ENCODE measurements at places on chromosomes 12 and 14.

GRCh38 chr12:63795944-63796343, 16.2 kb downstream of the RXYLT1 start:
- DNase-seq = no peak

DNA sequence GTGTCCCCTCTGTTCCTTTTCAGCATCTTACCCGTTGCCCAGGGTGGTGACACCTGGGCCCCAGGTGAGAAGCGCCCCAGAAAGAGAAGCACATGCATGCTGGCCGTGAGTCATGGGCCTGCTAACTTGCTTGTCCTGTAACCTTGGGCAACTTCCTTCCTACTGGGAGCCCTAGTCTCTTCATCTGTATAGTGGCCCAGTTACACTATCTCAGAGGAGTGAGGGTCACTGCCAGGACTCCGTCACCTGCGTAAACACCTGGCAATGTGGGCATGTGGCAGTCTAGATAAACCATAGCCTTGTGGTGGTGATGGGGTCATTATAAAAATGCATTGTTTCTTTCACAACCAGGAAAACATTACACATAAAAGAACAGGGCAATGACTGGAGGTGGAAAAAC, 125.2 kb downstream of the SLC25A47 start:
- no peak for DNase-seq

- DNase-seq = no peak
Observed at GRCh38 chr12:130716969-130717366, 869 bp upstream of the RIMBP2 start.

GRCh38 chr12:12519354-12519998, 43.2 kb downstream of the DUSP16 start:
- DNase-seq = no peak

DNA sequence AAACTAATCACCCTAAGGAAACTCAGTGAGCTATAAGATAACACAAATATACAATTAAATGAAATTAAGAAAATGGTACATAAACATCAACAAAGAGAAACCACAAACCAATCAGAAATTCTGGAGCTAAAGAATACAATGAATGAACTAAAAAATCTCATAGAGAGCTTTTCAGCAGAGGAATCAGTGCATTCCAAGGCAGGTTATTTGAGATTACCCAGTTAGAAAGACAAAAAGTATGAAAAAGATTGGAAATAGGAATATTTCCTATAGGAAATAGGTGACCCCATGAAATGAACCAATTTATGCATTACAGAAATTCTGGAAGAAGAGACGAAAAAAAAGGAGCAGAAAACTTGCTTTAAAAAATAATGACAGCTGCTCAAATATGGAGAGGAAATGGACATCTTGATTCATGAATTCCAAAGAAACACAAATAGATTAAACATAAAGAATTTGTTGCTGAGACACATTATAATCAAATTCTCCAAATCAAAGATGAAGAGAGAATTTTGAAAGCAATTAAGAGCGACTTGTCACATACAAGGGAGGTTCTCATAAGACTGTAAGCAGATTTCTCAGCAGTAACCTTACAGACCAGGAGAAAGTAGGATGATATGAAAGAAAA, 90.7 kb downstream of the RERGL start:
- no peak for DNase-seq

DNA sequence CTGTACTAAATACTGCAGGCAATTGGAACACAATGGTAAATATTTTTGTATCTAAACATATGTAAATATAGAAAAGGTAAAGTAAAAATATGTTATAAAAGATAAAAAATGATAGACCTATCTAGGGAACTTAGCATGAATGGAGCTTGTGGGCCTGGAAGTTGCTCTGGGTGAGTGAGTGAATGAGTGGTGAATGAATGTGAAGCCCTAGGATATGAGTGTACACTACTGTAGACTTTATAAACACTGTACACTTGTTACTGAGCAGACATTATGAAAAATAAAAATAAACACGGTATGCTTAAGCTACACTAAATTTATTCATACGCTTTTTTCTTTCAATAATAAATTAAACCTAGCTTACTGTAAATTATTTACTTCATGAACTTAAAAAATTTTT, 7.8 kb downstream of the FNTB start:
- DNase-seq = no peak

- DNase-seq = peak; percentile 83
Observed at GRCh38 chr14:87331991-87332390, 661.0 kb downstream of the GALC start.

DNA sequence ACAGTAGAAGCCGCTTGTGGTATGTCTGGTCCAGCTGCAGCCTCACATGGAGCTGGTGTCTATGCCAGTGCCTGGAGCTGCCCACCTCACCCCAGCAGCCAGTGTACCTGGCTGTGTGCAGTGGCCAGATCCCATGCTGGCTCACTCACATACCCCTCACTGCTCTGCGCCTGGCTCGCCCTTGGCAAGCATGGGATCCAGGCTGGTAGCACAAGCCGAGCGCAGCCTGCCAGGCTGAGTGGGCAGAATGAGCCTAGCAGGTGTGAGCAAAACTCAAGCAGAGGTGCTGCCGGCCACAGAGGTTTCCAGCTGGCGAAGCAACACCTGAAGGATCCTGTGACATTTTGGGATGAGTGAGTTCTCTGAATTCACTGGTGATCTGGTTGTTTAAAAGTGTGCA, 5.0 kb upstream of the BTBD7 start:
- DNase-seq = no peak

DNA sequence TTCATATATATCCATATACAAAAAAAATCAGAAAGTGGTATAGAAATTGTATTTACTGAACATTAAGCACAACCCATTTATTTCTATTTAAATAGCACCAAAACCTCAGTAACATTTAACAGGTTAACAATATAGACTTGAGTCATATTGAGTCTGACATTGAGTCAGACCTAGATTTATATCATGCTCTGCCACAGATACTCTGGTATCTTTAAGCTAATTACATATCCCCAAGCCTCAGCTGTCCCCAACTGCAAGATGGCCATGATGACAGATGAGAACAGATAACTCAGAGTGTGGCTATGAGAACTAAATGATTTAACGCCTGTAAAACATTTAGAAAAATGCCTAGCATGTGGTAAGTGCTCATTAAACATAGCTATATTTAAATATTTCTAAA, 40.3 kb downstream of the IFNG start:
- DNase-seq = no peak

DNA sequence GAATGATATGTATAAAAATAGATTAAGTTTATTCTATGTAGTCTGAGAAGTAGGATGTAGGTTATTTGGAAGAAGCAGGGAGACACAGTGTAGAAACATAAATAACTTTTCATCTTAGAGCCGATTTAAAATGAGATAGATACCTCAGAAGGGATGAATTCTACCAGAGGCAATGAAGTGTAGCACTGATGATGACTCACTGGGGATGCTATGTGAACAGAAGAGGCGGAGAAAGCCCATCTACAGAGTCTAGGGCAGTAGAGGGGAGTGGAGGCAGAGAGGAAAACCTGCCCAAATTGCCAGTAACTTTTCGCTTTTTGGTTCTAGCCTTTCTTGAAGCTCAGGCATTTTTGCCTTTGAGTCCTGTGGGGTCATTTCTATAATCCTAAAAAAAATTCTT, 451.8 kb downstream of the ATP23 start:
- no peak for DNase-seq

- no peak for DNase-seq
Observed at GRCh38 chr14:71607056-71607455, 325.2 kb upstream of the RGS6 start.

DNA sequence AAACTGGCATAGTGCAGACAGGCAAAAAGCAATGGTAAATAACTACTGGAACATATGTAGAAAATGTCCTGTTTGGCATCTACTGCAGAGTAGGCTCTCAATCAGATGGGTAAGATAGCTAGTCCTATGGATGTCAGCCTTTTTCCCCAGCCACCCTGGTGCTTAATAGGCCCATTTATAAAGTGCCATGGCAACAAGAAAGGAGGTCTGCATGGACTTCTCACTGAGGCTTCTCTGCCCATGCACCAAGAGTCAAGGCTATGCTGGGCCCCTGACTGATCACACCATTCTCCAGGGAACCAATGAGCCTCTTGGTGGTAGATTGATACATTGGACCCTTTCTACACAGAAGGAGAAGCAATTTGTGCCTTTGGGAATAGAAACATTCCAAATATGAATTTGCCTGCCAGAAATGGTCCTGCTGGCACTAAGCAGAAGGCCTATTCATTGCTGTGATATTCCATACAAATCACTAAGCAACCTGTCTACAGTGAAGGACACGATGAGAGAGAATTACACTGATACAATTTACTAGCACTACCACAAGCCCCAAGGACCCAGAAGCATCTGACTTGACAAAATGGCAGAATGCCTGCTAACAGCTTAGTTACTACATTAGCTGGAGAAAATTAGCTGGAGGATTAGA, 43.8 kb downstream of the RESF1 start:
- no peak for DNase-seq

GRCh38 chr12:108162207-108162606, 33.1 kb downstream of the WSCD2 start:
- DNase-seq = no peak

DNA sequence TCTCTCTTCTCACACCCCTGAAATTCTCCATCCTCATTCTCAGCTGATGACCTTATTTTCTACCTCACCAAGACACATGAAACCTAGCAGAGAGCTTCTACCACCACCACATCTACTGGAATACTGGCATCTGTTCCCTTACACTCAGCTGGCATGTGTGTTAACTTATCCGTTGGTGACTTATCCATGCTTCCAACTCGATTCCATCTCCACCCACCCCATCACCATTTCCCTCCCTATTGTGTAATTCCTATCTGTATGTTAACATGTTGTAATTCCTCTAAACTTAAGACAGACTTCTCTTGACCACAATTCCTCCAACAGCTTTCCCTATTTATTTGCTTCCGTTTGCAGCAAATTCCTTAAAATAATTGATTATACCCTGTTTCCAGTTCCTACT, 15.4 kb downstream of the C1S start:
- peak; percentile 60 for DNase-seq

DNA sequence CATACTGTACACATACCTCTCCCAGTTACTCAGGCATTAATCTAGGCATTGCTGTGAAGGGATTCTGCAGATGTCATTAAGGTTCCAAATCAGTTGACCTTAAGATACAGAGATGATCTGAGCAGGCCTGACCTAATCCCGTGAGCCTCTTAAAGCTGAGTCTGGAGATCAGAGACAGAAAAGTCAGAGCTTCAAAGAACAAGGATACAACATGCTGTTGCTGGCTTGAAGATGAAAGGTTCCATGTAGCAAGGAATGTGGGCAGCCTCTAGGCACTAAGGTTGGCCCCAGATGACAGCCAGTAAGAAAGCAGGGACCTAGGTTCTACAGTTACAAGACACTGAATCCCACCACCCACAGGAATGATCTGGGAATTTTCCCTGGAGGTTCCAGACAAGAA, 81.1 kb downstream of the MAP1LC3B2 start:
- DNase-seq = no peak

DNA sequence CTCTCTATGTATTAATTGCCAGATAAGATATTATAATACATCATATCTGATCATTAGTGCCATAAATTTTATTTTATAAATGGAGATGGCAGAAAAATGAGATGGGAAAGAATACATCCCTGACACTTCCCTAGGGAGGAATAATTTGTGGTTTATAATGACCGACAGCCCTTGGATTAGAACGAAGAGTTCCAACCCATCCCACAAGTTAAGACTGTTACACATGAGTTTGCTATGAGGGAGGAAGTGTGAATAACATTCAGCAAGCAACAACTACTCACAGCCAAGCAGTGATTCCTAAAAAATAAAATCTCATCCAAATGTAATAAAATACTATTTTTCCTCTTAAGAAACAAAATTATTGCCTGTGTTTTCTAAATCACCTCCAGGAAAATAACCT, 299.0 kb downstream of the CCDC91 start:
- DNase-seq = no peak

DNA sequence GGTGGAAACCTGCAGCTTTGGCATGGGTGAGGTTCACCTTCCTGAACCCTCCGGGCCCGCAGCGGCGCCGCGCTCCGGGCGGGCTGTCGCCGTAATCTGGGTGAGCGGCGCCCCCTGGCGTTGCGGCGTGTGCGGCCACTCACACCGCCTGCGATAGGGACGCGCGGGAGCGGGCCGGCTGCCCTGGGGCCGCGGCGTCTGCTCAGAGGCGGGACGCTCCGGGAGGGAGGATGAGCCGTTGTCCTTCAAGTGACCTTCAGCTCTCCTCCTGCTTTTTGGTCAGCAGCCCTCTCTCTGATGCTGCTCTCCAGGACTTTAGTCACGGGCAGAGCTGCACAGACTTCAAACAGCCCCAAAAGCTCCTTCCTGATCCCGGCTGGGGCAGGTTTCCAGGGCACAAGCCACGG, 211.7 kb upstream of the FKBP4 start:
- DNase-seq = peak; percentile 3

DNA sequence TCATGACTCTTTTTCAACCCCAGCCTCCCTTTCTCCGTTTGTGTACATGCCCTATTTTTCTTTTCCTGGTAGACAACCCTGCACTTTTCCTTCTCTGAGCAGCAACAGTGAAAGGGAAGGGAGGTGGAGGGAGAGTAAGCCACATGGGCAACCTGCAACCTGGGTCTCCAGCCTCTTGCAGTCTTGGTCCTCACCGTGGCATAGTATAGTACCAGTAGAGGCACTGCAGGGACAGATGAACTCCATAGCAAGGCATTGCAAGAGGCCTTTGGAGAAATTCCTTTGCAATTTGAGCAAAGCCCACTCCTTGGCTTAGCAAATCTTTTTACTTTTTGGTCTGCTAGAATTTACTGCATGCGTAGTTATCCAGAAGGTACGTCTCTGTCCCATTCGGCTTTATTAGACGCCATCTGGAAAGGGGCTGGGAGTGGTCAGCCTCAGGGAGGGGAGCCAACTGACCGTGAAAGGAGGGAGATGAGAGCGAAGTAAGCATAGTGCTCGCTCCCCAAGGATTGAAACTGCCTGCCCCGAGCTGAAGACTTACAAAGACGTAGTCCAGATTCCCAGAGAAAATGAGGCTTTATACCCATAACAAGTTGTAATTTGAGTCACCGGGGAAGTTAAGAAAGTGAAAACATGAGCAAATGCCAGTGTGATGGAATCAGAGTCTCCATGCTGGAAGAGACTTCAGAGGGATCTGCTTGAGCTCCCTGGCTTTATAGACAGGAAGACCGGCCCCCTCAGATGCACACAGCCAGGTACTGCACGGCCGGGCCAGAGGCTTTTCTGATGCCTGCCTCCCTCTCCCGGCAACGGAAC, 332.0 kb downstream of the CACNA1C start:
- peak; percentile 52 for DNase-seq

GRCh38 chr14:63555572-63555971, 12.4 kb upstream of the PPP2R5E start:
- no peak for DNase-seq

DNA sequence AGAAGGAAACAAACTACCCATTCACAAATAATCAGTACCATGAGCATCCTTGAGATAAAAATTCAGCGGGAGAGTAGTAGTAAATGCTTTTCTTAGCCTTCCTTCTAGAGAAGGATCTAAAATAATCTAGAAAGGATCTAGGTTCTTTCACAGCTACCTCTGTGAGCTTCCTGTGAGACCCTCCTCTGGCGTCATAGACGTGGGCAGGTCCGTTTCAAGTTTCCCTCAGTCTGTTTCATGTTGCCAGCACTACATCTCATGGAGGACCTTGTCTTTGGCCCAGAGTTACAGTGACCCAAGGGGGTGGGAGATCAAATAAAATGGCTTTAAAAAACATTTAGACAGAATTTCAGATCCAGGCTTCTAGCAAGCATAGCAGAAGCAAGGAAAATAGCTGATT, 13.6 kb downstream of the DAAM1 start:
- no peak for DNase-seq

GRCh38 chr14:100298551-100299237, 7.5 kb downstream of the SLC25A29 start:
- DNase-seq = no peak

All from fibroblast of skin of left biceps (primary cell).